ENCODE measurements at places on chromosomes 13 and 19. TPM values are rescaled to one million over a fixed set of nuclear protein-coding genes. Genes with fewer than 3 reads are reported as not detected.

DNA sequence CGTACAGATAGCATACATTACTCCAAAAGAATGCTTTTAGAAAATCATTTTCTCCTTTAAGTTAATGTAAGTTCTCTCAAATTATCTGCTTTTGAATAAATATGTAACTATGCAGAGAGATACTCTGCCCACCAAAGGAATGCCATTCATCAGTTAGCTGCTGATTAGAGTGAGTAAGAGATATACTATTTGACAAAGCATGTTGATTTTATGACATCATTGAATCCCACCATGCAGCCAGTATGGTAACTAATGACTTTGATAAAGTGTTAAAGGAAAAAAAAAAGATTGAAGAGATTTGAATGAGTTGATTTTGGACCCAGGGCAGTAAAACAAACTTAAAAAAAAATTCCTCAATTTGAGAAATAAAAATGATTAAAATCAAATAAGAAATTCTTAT is 521.5 kb downstream of the SLITRK6 start:
- no peak for DNase-seq

DNA sequence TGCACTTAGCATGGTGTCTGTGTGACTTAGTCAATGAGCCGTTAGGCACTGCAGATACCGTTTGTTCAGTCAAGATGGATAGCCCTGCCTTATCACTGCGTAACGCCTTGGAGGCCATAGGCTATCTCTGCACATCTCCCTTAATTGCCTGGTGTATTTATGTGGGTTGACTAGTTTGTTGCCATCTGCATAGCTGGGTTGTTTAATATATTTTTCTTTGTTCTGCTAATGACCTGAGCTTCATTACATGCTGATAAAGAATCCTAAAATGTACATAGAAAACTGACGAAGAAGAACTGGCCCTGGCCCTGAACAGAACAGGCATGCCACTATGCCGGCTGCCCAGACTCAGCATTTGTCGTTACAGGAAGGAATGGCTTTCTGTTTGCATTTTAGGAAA is 297.8 kb downstream of the SHISA2 start:
- no peak for DNase-seq

- peak; percentile 86 for DNase-seq
Observed at GRCh38 chr19:15449620-15450527, at the start of gene WIZ. TSS of gene WIZ (minus strand) at chr19:15449956. CDS start at chr19:15448307, 1,649 bp downstream.

DNA sequence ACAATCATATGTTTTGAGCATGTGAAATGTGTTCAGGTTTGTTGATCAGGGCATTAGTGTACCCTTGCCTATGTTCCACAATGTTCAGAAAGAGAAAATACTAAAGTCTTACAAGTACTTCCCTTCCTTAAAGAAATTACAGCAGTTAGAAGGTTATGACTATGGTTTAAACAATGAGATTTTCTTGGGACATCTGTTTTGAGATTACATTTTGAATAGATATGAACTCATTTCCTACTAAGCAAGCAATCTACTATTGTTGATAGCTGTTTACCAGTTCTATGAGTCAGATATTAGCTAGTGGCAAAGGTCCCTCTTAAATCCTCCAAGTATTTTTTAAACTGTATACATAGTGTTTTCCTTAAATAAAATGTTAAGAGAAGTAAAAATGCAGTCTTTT is 241.3 kb downstream of the DACH1 start:
- no peak for DNase-seq

DNA sequence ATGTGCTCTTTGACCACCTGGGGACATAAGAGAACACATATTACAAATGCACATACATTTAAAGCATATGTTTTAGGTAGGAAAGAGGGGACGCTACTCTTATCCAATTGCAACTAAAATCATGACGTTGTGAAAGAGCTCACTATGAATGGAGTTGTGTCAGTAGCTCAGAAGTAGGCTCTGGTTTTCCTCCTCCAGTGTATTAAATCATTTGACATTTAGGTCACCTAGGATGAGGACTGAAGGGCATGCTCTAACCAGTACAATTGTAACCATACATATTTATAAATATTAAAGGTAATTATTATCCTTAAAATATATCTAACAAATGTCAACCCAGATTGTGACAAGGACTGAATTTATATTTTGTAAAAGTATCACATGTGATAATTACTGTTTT is 389.0 kb downstream of the KLF12 start:
- no peak for DNase-seq

DNA sequence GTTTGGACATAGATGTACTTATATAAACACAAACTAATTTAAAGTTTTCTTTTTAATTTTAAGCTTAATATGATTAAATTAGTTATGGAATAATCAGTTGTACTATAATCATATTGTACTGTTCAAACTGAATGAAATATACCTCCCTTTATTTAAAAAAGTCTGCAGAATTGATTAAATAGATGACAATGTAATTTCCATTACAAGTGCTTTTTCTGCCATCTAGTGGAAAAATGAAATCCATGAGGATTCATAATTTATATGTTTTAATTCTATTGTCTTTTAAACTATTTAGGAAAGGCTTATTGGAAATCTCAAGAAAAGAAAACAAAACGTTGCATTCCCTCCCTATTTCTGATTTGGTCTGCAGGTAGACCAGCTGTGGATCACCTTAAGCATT is 30.9 kb downstream of the MZT1 start:
- DNase-seq: no peak

Gene ZSCAN4
- total RNA-seq: not detected

All from natural killer cell (primary cell).